Omental fat pad (tissue), 4 donors: ENCODE measurements at places on chromosomes 13 and 19. TPM values are rescaled to one million over a fixed set of nuclear protein-coding genes. Genes with fewer than 3 reads are reported as not detected.

DNA sequence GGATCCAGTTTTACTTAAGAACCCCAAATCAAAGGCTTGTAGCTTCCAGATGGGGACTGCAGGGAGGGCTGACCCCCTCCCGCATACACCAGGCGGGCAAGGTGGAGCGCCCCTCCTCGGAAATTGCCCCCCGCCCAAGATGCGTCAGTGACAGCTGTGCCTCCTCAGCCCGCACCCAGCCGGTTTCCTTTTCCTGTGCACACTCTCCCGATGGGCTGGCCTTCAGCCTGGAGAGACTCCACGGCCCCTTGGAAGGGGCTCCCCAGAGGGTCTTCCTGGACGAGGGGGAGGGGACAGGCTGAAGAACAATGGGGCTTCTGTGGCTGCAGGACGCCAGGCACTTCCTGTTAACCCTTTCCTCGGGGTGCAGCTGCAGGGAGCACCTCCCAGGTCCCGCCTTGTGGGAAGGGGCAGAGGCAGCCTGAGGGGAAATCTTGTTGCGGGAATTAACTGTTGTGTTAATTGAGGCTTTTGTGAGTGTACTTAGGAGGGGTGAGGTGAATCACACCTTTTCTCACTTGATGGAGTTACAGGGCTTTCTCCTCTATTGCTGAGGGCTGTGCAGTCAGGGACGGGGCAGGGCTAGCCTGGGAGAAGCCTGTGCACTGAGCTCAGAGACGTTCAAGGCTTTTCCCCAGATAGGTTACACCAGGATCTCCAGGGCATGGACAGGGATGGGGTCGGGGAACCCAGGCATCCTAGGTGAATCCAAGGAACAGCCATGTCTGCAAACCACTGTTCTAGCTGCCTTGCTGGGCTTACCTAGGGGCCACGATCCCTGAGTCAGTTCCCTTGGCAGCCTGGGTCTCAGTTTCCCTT lies 14.3 kb downstream of the IER2 start:
- no peak for DNase-seq

DNA sequence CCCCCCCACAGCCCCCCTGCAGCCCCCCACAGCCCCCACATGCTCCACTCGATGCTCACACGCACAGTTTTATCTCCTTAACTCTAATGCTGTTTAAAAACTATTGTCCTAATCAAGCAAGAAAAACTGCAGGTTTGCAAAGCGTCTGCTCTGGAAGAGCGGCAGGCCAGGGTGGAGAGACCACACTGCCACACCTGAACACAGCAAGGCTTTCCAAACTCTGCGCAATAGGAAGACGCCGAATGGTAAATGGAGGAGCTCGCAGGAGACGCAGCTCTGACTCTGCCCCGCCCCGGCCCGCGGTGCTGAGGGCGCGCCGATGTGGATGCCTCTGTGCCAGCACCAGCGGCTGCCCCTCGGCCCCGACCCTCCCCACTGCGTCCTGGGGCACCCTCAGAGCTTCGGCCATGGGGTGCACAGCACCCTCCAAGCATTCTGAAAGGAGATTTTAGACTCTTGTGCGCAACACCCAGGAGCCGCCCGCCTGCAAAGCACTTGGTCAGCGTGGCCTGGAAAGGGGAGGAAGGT lies 32.4 kb downstream of the RASA3 start:
- peak; percentile 19 for DNase-seq

GRCh38 chr13:37747071-37747612 lies 122.4 kb downstream of the TRPC4 start:
- DNase-seq: no peak

GRCh38 chr19:57686727-57687126 lies 5.0 kb downstream of the ZNF551 start:
- no peak for DNase-seq

DNA sequence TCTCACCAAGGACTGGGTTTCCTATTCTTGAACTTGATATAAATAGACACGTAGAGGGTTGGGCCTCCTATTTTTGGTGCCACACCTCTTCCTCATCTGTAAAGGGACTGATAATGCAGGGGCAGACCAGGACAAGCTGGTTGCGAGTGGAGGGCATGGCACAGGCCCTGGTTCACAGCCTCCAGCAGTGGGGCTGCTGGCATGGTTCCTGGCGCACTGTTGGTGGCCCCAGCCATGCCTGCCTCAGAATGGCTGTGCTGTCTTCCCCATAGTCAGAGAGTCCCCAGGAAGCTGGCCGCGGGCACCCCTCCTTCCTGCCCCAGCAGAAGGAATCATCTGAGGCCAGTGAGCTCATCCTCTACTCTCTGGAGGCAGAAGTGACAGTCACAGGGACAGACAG lies 10.5 kb upstream of the OVOL3 start:
- no peak for DNase-seq

DNA sequence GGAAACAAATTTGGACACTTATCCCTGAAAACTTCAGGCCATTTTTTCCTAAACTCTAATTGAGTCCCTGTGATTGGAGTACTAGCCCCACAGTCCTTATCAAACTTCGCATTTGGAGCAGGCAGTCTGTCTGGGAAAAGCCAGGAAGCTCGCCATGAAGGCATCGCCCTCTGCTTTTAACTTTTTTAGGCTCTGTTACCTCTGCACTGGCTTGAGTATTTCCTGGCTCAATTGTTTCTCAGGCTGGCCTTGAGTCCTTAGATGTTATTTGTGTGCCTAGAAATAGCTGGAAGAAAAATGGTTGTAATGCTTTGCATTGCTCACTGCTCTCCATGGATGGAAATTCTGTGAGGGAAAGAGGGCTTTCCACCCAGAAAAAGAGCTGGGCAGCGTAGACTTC lies 24.2 kb downstream of the ACTN4 start:
- DNase-seq: no peak

DNA sequence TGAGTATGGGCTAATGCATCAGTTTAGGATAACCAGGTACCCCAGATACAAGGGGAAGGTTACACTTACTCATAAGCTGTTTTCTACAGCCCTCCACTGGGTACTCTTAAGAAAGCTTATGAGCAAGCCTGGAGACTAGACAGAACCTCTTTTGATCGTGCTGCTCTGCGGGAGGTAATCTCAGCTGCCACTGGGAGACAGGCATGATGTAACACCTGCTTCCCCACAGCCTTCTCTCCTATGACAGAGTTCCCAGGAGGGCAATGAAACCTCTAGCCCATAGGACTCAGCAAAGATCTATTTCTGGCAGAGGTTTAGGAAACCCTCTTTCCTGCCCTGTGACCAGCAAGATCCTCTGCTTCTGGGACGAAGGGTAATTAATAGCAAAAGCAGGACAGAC lies 65.6 kb downstream of the WASF3 start:
- DNase-seq: no peak

NPHS1 gene
- total RNA-seq: 1.5 TPM

SIGLEC14 gene
- 12.2 TPM for total RNA-seq

- DNase-seq: no peak
These were observed 296.3 kb downstream of the KLF5 start for GRCh38 chr13:73355134-73355533.

- DNase-seq: no peak
These were observed 3.2 kb downstream of the GPR183 start for GRCh38 chr13:99303863-99304521.
